CD4-positive, alpha-beta T cell (primary cell): ENCODE measurements at places on chromosomes 12 and 14.

DNA sequence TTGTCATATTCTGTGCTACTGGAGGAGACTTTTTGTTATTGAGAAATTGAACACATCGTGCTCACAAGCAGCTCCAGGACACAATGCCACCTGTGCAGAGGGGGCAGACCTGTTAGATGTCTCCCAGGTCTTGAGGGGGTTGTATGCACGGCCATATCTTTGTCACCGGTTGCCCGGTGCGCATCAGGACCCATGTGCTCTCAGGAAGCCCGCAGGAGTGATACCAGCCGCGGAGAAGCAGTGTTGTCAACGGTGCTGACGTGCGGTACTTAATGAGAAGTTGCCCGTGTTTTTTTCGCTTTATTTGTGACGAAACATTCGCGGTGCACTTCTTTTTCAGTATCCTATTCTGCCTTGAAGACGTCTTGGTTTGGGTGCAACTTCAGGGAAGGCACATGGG lies 128.2 kb upstream of the RTL1 start:
- no peaks in the 10 kb centered on the region for H3K36me3 ChIP-seq
- H3K4me3 ChIP-seq: no peak overlapping the region
- no peaks in the 10 kb centered on the region for H3K27me3 ChIP-seq
- H3K4me1 ChIP-seq: no peaks in the 10 kb centered on the region

- no peak for DNase-seq
- peaks cover 72% of the 10 kb centered on the region for H3K36me3 ChIP-seq
- H3K27ac ChIP-seq: no peak overlapping the region
- peaks cover 2% of the 10 kb centered on the region for H3K4me1 ChIP-seq
- H3K4me3 ChIP-seq: no peak overlapping the region
Observed at GRCh38 chr12:53513712-53514410, 6.6 kb upstream of the NPFF start.

DNA sequence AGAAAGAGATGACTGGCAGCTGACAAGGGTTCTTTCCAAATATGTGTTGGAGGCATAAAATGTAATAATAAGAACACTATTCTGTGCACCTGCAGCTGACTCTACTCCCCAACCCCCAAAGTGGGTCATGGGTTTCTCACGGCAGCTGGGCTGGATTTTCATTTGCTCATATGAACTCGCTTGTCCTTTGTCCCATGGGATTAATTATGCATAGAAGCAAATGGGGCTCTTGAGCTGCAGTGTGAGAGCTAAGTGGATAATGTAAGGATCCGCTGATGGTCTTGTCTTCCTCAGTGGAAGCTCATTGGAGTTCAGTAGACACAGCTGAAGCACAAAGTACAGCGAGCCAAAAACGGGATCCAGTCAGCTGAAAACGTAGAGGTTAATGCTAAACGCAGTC lies 46.3 kb downstream of the TTC8 start:
- no peak for DNase-seq
- H3K4me1 ChIP-seq: no peaks in the 10 kb centered on the region

GRCh38 chr12:11786638-11787365 lies 137.3 kb downstream of the ETV6 start:
- DNase-seq: no peak
- no peak overlapping the region for H3K4me3 ChIP-seq
- H3K27me3 ChIP-seq: no peaks in the 10 kb centered on the region
- no peak overlapping the region for H3K27ac ChIP-seq
- no peaks in the 10 kb centered on the region for H3K4me1 ChIP-seq
- H3K36me3 ChIP-seq: no peaks in the 10 kb centered on the region

- H3K27me3 ChIP-seq: no peaks in the 10 kb centered on the region
- H3K27ac ChIP-seq: no peak overlapping the region
- no peak for DNase-seq
- H3K36me3 ChIP-seq: no peaks in the 10 kb centered on the region
- H3K4me1 ChIP-seq: no peaks in the 10 kb centered on the region
- H3K4me3 ChIP-seq: peak overlapping the region; percentile 41
Observed at GRCh38 chr14:41749429-41749828, 142.8 kb downstream of the LRFN5 start.

GRCh38 chr14:30771595-30771994 lies 102.8 kb upstream of the COCH start:
- H3K4me3 ChIP-seq: no peak overlapping the region
- no peaks in the 10 kb centered on the region for H3K27me3 ChIP-seq
- H3K27ac ChIP-seq: no peak overlapping the region
- no peaks in the 10 kb centered on the region for H3K4me1 ChIP-seq
- no peaks in the 10 kb centered on the region for H3K36me3 ChIP-seq

DNA sequence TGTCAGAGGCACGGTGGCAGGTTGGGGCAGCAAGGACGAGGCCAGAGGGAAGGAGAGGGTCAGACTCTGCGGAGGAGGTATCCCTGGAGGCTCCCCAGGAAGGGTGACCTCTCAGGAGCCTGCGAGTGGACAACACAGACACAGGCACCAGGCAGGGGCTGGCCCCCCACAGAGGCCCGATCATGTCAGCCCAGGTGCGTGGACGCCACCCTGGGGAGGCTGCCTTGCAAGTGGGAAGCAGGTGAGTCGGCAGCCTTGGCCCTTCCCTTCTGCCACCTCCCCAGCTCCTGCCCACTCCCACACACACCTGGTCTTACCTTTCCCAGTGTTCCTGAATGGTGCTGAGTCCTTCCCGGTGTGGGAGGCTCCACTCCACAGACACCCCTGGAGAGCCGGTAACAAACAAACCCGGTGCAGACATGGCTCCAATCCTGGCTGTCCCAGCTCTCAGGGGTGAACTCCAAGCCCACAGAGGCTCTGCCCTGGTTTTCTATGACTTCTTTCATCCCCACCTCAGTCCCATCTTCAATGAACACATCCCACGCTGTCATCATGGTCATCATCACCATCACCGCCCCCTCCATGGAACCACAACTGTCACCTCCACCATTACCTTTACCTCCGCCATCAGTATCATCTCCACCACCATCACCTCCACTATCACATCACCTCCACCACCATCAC lies 5.2 kb downstream of the ZBTB42 start:
- H3K27me3 ChIP-seq: no peaks in the 10 kb centered on the region
- no peaks in the 10 kb centered on the region for H3K36me3 ChIP-seq
- no peak overlapping the region for H3K27ac ChIP-seq
- peaks cover 31% of the 10 kb centered on the region for H3K4me1 ChIP-seq

- H3K36me3 ChIP-seq: no peaks in the 10 kb centered on the region
- H3K27me3 ChIP-seq: peaks cover 23% of the 10 kb centered on the region
- DNase-seq: no peak
- no peak overlapping the region for H3K4me3 ChIP-seq
- H3K27ac ChIP-seq: no peak overlapping the region
Observed at GRCh38 chr12:48986720-48987291, 8.7 kb downstream of the WNT1 start.

- no peak overlapping the region for H3K4me3 ChIP-seq
- no peaks in the 10 kb centered on the region for H3K4me1 ChIP-seq
- H3K27me3 ChIP-seq: no peaks in the 10 kb centered on the region
- H3K36me3 ChIP-seq: no peaks in the 10 kb centered on the region
Observed at GRCh38 chr12:103864710-103865109, 23.7 kb upstream of the NT5DC3 start.

- H3K27me3 ChIP-seq: no peaks in the 10 kb centered on the region
- H3K36me3 ChIP-seq: no peaks in the 10 kb centered on the region
- no peak for DNase-seq
- peaks cover 21% of the 10 kb centered on the region for H3K4me1 ChIP-seq
- peak overlapping the region; percentile 32 for H3K4me3 ChIP-seq
Observed at GRCh38 chr12:46523446-46523845, 150.9 kb upstream of the SLC38A2 start.

GRCh38 chr14:73025544-73025943 lies 1.4 kb downstream of the ZFYVE1 start:
- no peak for DNase-seq
- H3K4me1 ChIP-seq: peaks cover 18% of the 10 kb centered on the region
- H3K27me3 ChIP-seq: no peaks in the 10 kb centered on the region
- H3K36me3 ChIP-seq: peaks cover 21% of the 10 kb centered on the region
- no peak overlapping the region for H3K4me3 ChIP-seq

- H3K4me3 ChIP-seq: no peak overlapping the region
- H3K4me1 ChIP-seq: no peaks in the 10 kb centered on the region
- H3K27me3 ChIP-seq: peaks cover 51% of the 10 kb centered on the region
- H3K27ac ChIP-seq: no peak overlapping the region
- no peak for DNase-seq
Observed at GRCh38 chr14:77151245-77151644, 9.7 kb upstream of the ZDHHC22 start.

DNA sequence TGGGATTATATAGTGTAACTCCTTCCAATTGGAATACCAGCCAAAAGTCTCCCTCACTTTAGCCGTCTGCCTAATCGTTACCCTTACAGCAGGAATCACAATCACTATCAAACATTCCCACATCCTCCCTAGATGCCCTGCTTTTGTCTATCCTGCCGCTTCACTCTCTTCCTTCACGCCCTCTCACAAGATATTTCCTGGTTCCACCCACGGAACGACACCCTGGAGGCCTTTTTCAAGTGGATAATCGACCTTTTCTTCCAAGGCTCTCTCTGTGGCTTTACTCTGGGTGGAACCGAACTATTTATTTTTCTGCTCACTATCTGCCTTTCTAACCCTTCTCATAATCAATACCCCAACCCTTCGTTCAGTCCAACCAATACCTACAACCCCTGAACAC lies 58.9 kb downstream of the MOK start:
- no peak overlapping the region for H3K4me3 ChIP-seq
- H3K27ac ChIP-seq: no peak overlapping the region
- DNase-seq: no peak
- H3K36me3 ChIP-seq: no peaks in the 10 kb centered on the region

- no peak overlapping the region for H3K4me3 ChIP-seq
- H3K27ac ChIP-seq: no peak overlapping the region
- no peaks in the 10 kb centered on the region for H3K36me3 ChIP-seq
- H3K4me1 ChIP-seq: no peaks in the 10 kb centered on the region
- no peaks in the 10 kb centered on the region for H3K27me3 ChIP-seq
Observed at GRCh38 chr12:65968359-65968758, 144.1 kb downstream of the HMGA2 start.

- no peak overlapping the region for H3K4me3 ChIP-seq
- no peak overlapping the region for H3K27ac ChIP-seq
- H3K27me3 ChIP-seq: no peaks in the 10 kb centered on the region
- DNase-seq: no peak
- H3K4me1 ChIP-seq: peaks cover 20% of the 10 kb centered on the region
Observed at GRCh38 chr12:6146951-6147350, 22.5 kb upstream of the VWF start.

- H3K4me3 ChIP-seq: no peak overlapping the region
- no peak overlapping the region for H3K27ac ChIP-seq
- no peaks in the 10 kb centered on the region for H3K4me1 ChIP-seq
- H3K36me3 ChIP-seq: no peaks in the 10 kb centered on the region
- no peaks in the 10 kb centered on the region for H3K27me3 ChIP-seq
- DNase-seq: no peak
Observed at GRCh38 chr12:67732857-67733256, 84.3 kb downstream of the DYRK2 start.

- H3K36me3 ChIP-seq: no peaks in the 10 kb centered on the region
- H3K27me3 ChIP-seq: no peaks in the 10 kb centered on the region
- H3K4me3 ChIP-seq: no peak overlapping the region
- no peaks in the 10 kb centered on the region for H3K4me1 ChIP-seq
- H3K27ac ChIP-seq: no peak overlapping the region
- no peak for DNase-seq
Observed at GRCh38 chr14:36617824-36618223, 35.4 kb upstream of the NKX2-8 start.

DNA sequence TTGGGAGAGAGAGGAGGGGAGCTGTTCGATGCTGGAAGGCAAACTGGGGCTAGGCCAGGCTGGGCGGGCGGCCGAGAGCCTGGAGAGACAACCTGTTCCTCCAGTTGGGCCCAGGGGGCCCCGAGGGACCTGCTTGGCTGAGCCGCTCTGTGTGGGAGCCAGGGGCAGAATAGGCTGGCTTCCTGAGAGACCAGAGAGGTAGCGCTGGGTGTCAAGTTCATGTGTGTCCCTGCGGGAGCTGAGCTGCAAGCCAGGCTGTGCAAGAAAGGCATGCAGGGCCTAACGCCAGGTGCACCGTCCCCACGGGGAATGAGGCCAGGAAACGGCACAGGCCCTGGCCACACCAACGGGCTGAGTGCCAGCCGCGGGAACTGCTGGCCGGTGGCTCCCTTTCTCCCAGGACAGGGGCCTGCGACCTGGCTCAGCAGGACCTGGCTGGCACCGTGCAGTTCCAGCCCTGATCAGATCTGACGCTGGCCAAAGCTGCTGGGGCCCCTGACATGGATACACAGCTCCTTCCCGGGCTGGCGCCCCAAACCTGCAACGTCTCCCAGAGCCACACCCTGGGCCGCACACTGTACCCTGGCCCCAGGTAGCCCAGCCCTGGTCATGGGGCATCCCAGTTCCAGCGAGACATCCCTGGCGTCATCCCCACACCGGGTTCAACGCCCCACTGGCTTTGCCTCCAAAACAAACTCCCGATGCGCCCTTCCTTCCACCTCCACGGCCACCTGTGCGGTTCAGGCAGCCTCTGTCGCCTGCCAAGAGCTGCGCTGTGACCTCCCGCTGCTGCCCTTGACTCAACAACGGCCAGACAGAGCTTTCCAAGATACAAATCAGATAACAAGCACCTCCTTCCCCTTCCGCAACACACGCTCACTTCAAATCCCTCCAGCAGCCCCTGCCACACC lies 65.0 kb downstream of the RFLNA start:
- no peak for DNase-seq
- H3K36me3 ChIP-seq: peaks cover 74% of the 10 kb centered on the region
- H3K27ac ChIP-seq: no peak overlapping the region
- no peaks in the 10 kb centered on the region for H3K4me1 ChIP-seq

DNA sequence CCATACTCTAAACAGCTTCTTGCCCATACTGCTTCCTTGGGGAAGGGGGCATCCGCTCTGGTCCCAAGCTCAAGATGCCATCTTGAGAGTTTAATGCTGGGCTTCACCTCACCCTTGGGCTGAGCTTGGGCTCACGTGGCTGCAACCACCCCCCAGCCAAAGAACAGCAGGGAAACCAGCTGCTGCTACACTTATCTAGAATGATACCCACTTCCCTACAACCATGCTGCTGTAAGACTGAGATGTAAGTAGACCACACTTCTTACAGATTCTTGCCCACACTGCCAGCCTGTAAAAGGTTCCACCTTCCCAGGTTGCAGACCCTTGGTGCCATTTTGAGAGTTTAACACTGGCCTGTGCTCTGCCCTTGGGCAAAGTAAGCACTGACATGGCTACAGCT lies 9.7 kb downstream of the CTSG start:
- no peak overlapping the region for H3K27ac ChIP-seq
- H3K4me1 ChIP-seq: no peaks in the 10 kb centered on the region
- no peak overlapping the region for H3K4me3 ChIP-seq

- no peaks in the 10 kb centered on the region for H3K27me3 ChIP-seq
Observed at GRCh38 chr12:12020762-12021161, 50.0 kb upstream of the BCL2L14 start.

- no peaks in the 10 kb centered on the region for H3K4me1 ChIP-seq
- H3K36me3 ChIP-seq: peaks cover 6% of the 10 kb centered on the region
- H3K27me3 ChIP-seq: no peaks in the 10 kb centered on the region
- no peak overlapping the region for H3K4me3 ChIP-seq
- DNase-seq: no peak
Observed at GRCh38 chr12:42178101-42178500, 33.4 kb upstream of the GXYLT1 start.
